ENCODE measurements at places on chromosomes 11 and 22.
A peak's percentile ranks its signal among the peaks of the same experiment; 100 is the strongest.

- peak; percentile 89 for DNase-seq
Measured at GRCh38 chr11:13114566-13115379, 105.7 kb downstream of the RASSF10 start.

- DNase-seq, result no peak
Measured at GRCh38 chr22:19085233-19085718, 36.9 kb downstream of the DGCR2 start.

DNA sequence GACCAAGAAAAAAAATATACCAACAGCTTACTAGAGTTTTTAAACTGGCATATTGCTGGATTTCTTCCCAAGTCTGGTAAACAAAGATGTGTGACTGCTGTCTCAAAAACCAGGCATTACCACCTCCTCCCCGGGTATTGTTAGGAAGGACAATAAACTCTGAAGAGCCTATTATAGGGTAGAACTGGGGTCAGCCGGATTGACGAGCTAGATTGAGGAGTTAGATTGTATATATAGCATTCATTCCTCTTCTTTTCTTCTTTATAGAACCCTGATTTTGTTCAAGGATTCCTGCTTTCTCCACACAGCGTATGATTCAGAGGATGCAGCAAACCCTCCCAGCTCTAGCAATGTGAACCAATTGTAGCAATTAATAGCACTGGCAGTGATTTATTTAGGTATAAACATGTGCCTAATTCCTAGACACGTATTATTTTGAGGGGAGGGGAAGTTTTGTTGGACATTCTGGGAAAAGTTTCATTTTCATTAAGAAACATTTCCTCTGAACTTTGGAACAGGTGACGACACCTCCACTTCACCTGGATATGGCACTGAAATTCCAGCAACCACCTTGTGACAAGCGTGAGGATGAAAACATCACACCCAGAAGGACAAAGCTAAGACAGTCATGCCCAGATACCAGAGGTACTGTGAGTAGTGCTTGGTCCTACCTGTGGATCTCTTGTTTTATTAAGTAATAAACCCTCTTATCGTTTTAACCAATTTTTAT is 679.4 kb upstream of the KIRREL3 start:
- no peak for DNase-seq

DNA sequence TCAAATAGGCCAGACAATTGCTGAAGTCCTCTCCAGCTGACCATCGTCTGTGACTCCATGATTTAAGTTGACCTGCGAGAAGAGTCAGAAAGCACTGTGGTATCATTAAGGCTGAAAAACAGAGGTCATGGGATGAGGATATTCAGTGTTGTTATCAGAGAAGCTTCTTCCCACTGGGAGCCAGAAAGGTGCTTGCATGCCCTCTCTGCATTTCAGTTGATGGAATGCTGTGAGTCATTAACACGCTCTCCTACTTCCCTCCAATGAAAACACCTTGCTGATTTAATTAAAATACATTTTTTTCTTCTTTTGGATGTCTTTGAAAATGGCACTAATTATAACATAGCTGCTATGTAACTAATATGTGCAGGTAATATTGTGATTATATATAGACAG is 667.0 kb downstream of the NTM start:
- DNase-seq, result no peak

DNA sequence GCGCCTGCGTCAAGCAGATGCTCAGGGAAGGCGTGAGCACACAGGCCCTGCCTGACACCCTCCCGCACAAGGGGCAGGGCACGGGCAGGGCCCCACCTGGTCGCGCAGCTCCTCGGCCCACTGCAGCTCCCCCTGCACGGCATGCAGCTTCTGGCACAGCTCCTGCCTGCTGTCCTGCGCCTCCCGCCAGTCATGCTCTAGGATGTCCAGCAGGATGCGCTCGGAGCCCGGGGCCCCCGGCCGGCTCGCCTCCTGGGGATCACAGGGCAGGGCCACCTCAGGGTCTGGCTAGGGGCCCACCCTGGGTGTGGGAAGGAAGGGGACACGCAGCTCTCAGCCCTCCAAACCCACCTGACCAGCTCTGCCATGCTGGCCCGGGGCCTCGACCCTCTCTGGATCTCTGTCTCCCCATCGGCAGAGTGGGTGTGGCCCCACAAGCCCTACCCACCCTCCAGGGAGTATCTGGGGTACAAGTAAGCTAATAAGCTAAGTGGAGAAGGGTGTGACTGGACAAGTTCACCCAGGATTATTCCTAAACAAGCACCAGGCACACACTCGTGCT is 10.7 kb downstream of the CARD10 start:
- no peak for DNase-seq

GRCh38 chr11:78074756-78075155 is 4.9 kb downstream of the NDUFC2 start:
- no peak for DNase-seq

GRCh38 chr22:36379593-36380361 is 8.0 kb downstream of the MYH9 start:
- DNase-seq, result no peak

GRCh38 chr22:27851974-27852746 is 50.6 kb upstream of the MN1 start:
- no peak for DNase-seq

- peak; percentile 87 for DNase-seq
Measured at GRCh38 chr11:2724104-2724503, 24.3 kb upstream of the KCNQ1OT1 start.

DNA sequence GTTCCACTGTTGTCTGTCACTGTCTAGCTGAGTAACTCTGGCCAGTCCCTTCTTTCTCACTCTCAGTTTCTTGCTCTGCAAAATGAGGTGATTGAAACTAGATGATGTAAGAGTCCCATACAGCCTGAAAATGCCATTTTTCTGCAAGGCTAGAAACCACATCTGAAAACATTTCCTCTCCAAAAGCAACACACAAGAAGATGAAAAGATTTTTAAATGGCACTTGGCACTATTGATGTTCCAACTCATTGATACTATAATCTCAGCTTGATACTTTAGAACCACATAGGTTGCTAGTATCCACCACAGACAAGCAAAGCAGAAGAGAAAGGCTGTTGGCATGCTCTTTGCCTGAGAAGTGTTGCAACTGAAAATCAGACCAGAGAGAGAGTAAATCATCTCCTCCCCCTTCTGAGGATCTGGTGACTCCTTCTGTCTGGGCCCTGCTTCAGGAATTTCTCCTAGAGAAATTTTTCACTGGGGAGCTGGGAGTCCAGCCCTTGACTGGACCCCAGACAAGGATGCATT is 1217.9 kb downstream of the LRRC4C start:
- DNase-seq, result peak; percentile 8

GRCh38 chr11:112281726-112282125 is 21.1 kb upstream of the PLET1 start:
- no peak for DNase-seq

GRCh38 chr22:43511276-43511910 is 99.6 kb downstream of the MPPED1 start:
- no peak for DNase-seq

DNA sequence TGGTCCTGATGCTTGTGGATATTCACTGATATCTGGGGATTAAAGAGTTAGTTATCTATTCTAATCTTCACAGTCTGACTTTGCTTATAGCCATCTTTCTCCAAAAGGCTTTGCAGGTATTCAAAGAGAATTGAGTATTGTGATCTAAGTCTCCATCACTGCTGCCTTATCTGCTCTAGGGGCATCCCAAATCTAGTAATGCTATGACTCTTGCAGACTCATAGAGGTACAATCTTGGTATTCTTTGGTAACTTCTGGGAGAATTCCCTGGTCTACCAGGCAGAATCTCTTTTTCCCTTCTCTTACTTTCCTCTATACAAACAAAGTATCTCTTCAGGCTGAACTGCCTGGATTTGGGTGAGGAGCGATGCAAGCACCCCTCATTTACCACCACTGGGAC is 746.3 kb downstream of the JRKL start:
- no peak for DNase-seq

DNA sequence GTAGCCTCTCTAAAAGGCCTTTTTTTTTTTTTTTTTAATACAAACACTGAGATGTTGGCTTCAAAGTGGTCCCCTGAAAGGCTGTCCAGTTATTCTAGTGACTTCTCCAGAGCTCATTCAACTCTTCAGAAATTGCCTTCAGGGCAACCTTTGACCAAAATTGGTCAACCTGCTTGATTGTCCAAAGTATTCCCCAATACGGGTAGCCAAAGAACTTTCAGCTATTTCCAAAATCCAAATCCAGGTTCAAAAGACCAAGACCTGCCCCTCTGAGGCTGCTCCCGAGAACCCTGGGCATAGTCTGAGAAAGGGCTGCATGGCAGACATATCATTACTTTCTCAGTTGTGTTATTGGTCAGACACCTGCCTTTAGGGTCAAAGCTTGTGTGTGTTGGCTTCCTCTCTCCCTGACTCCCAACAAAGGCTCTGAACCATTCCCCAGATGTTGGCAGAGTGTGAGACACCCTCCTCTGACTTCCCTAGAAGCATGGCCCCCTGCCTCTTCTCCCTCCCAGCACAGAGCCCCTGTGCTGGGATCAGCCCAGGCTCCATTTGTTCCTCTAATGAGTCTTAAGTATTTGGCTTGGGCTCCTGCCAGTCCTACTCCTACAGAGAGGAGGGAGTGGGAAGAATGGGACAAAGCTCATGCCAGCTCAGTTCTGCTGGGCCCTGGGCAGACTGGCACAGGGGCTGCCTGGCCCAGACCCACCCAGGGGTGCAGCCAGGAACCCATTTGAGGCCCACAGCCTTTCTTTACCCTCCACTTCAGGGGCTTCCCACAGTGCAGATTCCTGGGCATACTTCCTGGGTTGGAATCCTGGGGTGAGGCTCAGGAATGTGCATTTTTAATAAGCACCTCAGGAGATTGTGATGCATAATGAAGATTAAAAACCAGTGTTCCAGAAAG is 30.3 kb downstream of the TNKS1BP1 start:
- DNase-seq, result no peak

DNA sequence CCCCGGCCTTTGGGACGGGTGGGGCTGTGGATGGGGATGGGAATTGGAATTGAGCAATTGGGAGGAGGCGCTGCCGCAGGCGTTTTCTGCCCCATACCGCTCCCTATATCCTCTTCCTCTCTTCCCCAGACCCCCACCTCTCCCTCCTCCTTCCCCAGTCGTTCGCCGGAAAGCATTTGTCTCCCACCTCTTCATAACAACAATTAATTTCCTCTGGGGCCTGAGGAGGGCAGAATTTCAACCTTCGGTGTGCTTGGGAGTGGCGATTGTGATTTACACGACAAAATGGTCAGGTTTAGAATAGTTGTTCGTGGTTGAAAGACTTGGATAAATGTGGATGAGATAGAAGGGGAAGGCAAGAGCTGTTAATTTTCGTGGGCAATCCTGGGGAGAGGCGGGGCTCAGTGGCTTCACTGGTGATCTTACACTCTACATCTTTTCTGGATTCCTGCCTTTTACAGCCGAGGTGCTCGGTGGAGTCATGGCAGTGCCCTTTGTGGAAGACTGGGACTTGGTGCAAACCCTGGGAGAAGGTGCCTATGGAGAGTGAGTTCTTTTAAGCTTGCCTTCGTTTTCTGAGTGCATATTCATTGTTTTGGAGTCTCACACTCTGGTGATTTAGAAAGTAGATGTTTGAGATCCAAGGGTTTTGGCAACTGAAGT is 1.5 kb downstream of the CHEK1 start:
- DNase-seq, result peak; percentile 75

DNA sequence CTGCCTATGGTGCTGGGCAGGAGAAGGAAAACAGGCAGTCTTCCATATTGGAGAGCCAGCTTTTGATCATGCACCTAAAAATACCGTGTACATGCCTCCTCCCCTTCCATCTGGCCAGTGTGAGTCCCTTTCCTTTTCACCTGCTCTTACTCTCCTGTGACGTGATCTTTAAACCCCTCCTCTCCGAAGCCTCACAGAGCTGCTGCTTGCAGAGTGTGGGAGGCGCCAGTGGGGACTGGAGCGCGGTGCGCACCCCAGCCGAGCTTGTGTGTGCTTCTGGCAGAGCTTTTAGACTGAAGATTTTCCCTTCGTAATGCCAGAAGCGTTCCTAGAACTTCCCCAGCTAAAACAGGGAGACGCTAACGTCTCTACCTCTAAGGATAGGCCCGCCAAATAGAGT is 29.8 kb downstream of the MUC6 start:
- DNase-seq, result peak; percentile 63

DNA sequence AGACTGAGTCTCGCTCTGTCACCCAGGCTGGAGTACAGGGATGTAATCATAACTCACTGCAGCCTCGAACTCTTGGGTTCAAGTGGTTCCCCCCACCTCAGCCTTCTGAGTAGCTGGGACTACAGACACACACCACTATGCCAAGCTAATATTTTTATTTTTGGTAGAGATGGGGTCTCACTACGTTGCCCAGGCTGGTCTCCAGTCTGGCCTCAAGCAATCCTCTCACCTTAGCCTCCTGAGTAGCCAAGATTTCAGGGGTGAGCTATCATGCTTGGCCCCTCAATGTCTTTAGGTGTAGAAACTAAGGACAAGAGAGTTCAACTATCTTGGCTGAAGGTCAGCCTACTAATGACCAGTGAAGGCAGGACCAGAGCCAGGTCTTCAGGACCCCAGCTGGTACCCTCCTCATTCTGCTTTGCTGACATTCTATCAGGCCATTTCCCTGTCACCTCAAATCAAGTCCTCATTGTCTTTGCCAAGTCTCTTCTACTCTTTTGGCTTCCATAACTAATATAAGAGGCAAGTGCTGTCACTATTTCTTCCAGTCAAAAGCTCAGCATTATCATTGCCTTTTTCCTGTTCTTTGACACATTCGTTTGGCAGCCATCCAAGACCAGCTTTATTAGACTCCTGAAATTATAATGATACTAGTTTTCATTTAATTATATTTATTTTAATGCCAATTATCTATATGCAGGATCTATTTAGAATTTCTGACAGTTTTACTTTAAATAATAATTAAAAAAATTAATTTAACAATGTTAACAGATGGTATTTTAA is 264.2 kb upstream of the PITPNB start:
- no peak for DNase-seq

DNA sequence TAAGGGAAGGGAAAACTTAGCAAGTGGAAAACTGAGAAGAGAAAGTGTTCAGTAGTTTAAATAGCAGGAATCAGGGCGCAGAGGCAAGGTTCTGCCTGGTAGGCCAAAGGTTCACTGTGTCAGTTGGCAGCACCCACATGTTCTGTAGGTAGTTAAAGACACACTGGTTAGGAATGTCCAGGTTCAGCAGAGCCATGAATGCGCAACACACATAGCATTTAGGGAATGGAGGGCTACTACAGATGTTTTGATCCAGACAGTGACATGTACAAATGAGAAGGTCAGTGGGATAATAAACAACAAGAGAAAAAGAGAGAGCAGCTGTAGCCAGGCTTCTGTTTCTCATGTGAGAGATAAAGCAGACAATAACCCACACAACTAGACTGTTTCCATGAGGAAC is 56.2 kb upstream of the ARHGAP42 start:
- no peak for DNase-seq
